ENCODE measurements at places on chromosomes 2 and 18.

GRCh38 chr18:75216911-75217689, 6.5 kb downstream of the TSHZ1 start:
- DNase-seq = no peak

GRCh38 chr2:97871096-97871780, 124.5 kb downstream of the TMEM131 start:
- DNase-seq = peak; percentile 36

- DNase-seq = peak; percentile 92
Observed at GRCh38 chr2:53202063-53202462, 565.5 kb upstream of the CHAC2 start.

GRCh38 chr2:217897091-217897715, 105.6 kb downstream of the TNS1 start:
- peak; percentile 16 for DNase-seq

DNA sequence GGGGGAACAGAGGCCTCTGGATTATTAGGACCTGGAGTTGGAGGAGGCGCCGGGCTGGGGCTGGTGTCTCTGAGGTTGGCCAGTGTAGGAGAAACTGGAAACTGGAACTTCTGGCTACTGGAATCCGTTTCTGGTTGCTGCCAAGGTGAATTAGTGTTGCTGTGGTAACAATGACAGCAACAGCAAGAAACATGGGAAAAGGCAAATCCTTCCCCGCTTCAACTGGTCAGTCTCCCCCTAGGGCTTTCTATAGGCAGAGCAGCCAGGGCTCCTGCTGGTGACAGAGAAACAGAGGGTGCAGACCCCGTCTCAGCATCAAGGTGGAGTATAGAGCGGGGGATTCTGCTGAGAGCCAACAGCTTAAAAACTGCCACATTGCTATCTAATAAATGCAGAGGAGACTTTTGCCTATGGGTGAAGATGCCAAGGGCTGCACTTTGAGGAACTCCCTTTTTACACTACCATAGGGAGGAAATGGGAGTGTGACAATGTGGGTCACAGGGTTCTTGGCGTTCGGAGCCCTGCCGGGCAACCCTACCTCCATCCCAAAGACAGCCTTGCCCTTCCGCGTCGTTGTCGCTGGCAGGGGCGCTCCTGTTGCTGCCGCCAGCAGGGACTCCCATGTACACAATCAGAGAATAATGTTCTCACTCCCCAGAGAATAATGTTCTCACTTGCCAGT, 81.4 kb upstream of the CABLES1 start:
- DNase-seq = no peak

GRCh38 chr2:109290887-109291643, 162.1 kb downstream of the SH3RF3 start:
- DNase-seq = no peak

DNA sequence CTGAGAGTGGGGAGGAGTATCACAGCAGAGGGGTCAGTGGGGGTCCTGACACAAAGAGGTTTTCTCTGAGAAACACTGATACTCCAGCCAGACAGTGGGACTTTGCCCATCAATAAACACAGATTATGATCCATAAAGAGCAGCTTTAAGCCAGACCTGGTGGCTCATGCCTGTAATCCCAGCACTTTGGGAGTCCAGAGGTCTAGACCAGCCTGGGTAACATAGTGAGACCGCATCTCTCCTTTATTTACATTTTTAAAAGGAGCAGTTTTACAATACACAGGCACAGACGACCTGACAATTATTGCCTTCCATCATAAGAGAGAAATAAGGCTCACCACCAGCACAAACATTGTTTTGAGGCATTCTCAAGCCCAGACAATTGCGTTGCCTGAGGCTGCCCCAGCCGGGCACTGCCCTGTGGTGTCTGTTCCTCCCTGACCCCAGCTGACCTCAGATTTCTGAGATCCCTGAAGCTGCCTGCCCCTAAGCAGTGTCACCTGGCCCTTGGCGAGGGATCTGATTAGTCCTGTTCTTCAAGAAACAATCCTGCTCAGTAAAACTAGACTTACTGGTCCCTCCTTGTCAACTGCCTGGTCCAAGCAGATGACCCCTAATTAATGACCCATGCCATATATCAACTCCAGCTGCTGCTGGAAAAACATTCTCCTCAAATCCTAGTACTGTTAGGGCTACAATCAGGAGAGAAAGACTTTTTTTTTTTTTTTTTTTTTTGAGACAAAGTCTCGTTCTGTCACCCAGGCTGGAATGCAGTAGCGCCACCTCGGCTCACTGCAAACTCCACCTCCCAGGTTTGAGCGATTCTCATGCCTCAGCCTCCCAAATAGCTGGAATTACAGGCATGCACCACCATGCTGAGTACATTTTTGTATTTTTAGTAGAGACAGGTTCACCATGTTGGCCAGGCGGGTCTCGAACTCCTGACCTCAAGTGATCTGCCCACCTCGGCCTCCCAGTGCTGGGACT, 59.4 kb upstream of the SOS1 start:
- DNase-seq = no peak

DNA sequence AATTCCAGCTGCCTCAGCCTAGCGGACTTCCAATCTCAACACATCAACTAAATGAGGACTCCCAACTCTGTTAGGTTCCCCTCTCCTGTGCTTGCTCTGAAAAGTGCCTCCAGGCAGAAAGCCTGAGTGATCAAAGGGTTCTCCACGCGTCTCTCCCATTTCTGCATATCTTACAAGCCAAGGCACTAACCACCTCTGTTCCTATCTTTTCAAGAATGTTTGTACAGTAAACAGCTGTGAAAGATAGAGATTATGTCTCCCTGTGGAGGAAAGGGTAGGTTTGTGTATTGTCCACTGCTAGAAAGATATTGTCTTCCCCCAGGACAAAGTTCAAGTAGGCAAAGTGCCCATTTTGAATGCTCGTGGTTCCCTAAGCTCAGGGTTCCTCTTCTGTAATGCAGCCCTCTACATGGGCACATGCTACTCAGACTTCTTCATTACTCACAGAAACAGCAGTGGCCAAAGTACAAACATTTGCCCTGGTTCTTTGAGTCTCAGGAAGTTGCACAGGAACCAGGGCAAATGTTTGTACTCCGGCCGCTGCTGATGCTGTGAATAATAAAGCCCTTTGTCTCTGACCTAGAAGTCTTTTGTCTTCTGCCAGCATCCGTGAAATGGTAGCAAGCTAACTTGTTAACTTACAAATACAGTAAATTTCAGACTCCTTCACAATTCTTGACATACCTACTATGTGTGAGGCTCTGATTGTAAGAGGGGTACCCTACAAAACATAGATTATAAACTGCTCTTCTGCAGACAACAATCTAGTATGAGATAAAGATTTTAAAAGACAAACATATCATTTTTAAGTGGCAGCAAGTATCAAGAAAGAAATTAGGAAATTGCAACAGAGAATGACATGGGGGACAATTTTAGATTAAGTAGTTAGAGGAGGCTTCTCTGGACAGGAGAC, 44.5 kb downstream of the PKDCC start:
- DNase-seq = no peak

Data from epithelial cell of prostate (primary cell).